Activated CD4-positive, alpha-beta T cell treated with anti-CD3 and anti-CD28 coated beads, Interleukin-2, amount 50 U/mL, for 4 hours (primary cell): ENCODE measurements at places on chromosomes 2 and 18.

DNA sequence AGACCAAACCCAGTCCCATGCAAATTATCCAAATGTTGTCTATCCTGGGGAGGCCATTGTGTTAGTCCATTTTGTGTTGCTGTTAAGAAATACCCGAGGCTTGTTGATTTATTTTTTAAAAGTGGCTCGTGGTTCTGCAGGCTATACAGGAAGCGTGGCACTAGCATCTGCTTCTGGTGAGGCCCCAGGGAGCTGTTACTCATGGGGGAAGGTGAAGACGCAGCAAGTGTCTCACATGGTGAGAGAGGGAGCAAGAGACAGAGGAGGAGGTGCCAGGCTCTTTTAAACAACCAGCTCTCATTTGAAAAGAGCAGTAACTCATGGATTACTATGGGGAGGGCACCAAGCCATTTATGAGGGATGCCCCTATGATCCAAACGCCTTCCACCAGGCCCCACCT, 80.3 kb upstream of the ARL4C start:
- DNase-seq: no peak

DNA sequence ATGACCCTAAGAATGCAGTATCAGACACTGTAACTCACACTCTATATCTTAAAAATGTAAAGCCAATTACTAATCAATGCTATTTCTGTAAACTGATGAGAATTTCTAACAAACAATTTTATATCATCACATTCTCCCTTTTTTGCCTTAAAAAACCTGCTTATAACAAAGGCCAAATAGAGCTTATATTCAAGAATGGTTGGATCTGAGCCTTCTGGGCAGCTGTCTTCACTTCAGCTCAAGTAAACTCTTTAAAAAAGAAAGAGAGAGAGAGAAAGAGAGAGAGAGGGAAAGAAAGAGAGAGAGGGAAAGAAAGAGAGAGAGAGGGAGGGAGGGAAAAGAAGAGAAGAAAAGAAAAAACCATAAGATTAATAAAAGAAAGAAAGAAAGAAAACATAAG, 231.8 kb downstream of the KCNE4 start:
- no peak for DNase-seq

DNA sequence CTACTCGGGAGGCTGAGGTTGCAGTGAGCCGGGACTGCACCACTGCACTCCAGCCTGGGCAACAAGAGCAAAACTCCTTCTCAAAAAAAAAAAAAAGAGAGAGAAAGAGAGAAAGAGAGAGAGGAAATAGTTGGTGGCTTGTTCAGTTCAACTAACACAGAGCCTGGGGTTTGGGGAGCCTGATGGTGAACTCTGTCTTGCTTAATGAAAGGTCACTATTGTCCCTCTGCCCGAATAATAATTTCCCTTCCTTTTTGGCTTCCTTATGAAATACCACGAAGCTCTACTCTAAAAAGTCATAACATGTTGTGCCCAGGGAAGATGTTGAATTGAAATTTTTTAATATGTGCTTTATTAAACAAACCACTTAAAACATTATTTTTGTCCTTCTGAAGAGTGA, 17.3 kb downstream of the BCL2 start:
- DNase-seq: no peak

DNA sequence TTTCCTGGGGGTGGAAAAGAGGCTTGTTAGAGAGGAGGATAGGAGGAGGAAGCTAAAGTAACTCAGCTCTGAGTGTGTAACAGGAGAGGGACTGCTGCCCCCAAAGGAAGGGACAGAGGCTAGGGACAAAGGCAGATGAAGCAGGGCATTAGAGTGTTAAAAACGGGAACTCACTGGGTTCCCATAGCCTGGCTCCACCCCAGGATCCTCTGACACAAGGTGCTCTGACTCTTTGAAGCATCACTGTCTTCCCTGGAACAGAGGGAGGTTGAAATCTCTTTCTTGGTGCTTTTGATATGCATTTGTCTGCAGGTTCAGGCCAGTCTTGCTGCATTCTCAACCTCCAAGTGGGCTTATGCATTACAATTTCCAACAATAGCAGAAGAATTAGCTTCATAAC, 22.9 kb downstream of the IL36A start:
- DNase-seq: no peak

- DNase-seq: no peak
Measured at GRCh38 chr2:241850544-241851324, 8.0 kb downstream of the PDCD1 start.

GRCh38 chr2:151575338-151575737, 158.9 kb downstream of the NEB start:
- no peak for DNase-seq

DNA sequence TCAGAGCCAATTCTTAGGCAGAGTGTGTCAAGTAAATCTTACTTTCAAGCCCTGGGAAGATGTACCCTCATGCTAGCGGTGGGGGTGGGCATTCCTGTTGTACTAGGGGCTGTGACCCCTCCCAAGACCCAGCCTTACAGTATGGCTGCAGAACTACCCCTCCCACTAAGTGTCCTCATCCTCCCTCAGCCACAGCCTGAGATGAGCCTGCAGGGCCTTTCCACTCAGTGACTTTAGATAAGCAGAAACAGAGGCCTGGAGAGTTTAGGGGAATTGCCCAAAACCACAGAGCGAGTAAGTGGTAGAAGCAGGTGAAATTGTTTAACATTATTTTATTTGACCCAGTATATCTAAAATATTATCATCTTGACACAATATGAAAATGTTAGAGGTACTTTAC, 36.6 kb downstream of the TTC32 start:
- DNase-seq: no peak

DNA sequence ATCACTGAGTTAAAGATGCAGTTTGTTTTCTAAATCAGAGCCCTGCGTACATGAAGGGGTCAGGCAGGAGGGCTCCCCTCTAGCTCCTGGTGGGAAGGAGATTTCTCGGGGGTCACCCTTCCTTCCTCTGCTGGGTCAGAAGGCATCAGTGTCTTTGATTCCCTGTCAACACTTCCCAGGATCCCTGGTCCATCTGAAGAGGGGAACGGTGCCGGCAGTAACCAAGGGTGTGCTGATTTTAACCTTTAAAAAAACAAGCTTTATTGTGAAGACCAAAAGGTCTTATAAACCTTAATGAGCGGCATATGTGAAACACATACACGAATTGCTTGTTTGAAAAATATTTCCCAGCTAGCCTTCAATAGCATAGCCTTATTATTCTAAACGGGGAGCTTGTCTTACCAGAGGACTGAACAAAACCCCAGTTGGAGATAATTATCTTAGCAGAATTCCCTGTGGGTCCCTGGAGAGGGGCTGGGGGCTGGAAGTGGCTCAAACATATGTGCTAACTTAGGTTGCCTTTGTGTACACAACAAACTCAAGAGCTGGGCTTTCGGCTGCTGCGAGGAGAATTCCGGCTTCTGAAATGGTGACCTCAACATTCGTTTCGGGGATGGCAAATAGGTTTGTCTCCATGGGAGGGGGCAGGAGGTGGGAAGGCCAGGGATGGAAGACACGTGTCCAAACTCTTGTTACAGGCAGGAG, 114.9 kb upstream of the MYCN start:
- DNase-seq: no peak

GRCh38 chr2:96265840-96266679, at the start of the genes CIAO1 and TMEM127:
Gene CIAO1, plus strand, starts transcription at chr2:96266225. Its CDS starts 126 bp downstream, at chr2:96266351.
Gene TMEM127, minus strand, starts transcription at chr2:96265997. Its CDS starts 616 bp downstream, at chr2:96265381.
- peak; percentile 96 for DNase-seq

DNA sequence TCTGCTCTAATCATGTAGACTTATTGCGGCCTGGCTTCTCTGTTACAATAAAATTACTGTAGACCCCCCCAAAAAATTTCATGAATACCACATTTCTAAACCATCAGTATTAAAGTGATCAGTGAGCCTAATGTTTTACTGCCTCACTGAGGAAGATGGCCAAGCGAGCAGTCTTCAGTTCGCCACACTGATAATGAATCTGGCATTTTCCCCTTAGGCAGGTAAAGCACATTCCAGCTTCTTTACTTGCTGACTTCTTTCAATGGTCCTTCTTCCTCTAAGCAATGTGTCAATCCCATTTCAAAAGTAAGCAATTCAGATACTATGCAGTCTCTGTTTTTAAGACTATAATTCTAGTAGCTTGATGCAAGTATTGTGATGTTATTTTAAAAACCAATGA, 137.6 kb downstream of the LAMA1 start:
- no peak for DNase-seq

DNA sequence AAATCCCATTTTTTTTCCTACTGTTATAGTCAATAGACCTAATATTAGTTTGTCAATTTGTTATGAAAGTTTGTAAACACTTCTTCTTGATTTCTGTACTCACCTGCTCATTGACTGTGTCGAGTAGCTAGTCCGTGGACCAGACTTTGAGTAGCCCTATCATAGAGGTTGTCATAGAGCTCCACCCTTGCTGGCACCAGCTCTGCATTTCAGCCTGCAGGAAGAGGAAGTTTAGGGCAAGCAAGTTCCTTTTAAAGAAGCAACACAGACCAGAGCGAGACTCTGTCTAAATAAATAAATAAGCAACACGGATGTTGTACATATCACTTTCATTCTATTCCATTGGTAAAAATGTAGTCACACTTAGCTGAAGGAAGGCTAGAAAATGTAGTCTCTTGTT, 74.0 kb downstream of the MCFD2 start:
- no peak for DNase-seq

GRCh38 chr18:74625157-74625556, 27.5 kb downstream of the ZNF407 start:
- DNase-seq: no peak

DNA sequence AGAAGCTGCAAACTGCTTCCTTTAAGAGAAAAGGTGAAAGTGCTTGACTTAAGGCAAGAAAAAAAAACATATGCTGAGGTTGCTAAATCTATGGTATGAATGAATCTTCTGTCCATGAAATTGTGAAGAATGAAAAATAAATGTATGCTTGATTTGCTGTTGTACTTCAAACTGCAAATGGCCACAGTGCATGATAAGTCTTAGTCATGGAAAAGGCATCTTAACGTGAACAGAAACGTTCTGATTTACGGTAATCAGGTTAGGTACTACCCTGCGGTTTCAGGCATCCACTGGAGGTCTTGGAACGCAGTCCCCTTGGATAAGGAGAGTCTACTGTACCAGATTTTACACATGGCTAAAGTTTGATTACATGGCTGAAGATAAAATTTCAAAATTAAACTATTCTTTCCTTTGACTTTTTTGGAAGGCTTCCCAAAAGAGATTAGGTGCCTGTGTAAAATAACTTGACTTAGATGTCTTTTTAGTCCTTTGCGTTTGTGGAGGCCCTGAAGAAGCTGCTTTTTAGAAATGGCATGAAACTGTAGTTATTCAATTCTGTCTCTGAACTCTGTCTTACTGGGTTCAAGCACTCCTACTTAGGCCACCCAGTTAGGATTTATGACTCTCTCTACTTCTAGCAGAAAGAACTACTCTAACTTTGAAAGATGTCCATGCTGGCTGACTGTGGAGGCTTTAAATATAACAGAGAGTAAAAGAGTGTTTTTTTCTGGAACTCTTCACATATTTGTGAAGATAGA, 35.9 kb upstream of the SCN9A start:
- DNase-seq: no peak

DNA sequence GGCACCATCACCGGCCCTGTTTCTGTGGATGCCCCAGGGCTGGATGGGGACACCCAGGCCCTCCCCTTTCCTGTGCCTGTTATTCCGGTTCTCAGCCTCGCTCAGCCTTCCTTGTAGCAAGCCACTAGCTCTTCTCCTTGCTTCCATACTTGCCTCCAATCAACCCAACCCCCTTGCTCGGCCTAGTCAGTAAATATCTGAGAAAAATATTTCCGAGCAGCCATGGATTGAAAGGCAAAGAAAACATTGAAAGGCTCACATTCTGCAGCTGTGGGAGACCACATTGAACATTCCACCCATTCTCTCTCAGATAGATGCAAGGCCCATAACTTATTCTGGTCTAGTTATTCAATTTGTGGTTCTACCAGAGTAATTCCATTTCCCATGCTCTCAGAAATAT, 114.9 kb downstream of the SPP2 start:
- no peak for DNase-seq

DNA sequence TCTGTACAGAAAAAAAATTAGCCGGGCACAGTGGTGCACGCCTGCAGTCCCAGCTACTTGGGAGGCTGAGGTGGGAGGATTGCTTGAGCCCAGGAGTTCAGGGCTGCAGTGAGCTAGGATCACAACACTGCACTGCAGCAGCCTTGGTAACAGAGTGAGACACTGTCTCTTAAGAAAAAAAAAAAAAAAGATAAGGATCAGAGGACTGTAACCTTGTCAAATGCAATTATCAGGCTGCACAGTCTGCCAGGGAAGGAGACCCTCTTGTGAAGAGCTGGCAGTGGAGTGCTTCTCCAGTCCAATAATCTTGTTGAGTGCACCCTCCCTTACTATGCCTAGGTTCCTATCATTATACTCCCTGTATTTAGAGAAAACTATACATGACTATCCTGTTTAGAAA, 330.7 kb downstream of the PDE11A start:
- DNase-seq: no peak

GRCh38 chr2:42957109-42957860, 164.9 kb upstream of the HAAO start:
- no peak for DNase-seq

GRCh38 chr2:164134336-164134735, 398.5 kb upstream of the FIGN start:
- DNase-seq: no peak
